ENCODE measurements at places on chromosomes 6 and 20.

DNA sequence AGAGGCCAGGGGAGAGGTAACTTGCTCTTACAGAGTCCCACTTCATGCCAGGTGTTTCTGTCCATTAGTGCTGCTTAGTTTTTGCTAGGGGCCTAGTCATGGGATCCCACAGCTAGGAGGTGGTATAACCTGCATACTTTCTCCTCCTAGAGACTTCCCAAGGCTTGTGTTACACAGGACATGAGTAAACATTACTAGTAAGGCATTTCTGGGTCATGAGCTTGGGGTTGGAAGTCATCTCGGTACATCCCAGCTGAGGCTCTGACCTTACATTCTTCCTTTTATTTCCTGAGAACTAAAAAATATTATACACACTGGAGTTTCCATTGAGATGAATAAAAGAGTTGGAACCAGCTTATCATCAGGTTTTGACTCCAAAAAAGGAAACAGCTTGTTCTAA lies 20.9 kb upstream of the PNPLA1 start:
- peak; percentile 60 for DNase-seq

- no peak for DNase-seq
Observed at GRCh38 chr20:1001116-1001515, 995 bp downstream of the RSPO4 start.

DNA sequence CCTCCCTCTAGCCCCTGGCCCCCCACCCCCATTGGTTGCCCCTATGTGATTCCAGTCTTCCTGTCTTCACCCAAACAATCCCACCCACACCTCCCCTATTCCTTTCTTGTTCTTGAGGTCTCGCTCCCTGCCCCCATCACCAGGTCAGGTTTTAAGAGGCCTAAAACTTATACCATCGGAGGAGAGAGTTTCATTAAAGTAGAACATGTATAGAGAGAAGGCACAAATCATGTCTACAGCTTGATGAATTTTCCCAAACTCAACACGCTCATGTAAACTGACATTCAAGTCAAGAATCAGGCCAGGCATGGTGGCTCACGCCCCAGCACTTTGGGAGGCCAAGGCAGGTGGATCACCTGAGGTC lies 44.5 kb downstream of the TGM2 start:
- no peak for DNase-seq

- peak; percentile 67 for DNase-seq
Observed at GRCh38 chr6:159978291-159979135, 9.6 kb downstream of the IGF2R start.

DNA sequence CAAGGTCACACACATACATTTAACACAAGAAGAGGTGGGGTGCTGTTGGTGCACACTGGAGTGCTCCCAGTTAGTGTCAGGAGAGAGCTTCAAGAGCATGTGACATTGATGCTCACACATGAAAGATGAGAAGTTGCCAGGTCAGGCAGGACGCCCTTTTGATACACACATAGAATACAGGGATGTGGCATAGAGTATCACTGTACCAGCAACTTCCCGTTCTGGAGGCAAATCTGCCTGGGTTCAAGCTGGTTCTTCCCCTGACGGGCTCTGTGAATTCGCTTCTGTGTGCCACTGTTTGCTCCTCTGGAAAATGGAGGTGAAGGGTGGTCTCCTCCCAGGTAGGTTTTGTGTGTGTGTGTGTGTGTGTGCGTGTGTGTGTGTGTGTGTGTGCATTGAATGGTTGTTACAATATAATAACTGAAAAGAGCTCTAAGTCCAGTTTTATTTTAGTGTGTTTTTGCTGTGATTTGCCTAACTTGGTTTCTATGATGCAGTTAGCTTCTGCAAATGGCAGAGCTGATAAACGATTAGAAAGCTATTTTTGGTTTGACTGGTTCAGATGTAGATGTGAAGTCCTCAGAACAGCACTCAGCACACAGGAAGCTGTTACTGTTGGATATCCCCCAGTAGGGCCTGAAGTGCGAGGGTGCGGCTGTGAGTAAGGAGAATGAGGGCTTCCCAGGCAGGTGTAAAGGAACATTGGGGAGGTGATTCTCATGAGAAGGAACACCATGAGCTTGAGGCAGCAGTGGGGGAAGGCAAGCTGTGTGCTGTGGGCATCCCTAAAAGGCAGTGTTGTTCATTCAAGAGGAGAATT lies 53.4 kb downstream of the HIVEP1 start:
- DNase-seq = peak; percentile 8

- DNase-seq = no peak
Observed at GRCh38 chr20:25273046-25273445, 25.2 kb downstream of the PYGB start.

DNA sequence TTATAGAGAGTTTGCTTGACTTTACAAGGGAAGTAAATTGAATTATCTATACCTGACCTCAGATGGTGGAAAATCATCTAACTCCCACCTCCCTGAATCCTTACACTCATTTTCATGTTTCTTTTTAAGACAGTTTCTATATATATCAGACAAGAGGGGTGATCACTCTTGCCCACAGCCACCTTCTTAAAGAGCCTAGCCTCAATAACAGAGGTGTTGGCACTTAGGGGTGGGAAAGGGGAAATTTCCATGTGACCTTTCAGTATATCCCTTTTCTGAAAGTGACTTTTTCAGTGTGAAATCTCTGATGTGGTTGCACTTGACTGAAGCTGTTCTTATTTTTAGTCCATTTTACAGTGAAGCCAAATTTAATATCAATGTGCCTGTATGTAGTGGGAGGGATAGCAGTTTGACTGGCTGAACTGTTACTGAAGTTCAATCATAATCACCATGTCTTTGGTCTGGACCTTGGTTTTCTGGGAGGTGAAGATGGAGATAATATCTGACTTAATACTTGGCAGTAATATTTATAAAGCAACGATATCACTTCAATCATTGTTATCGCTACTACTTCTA lies 141.3 kb downstream of the MAP3K7 start:
- no peak for DNase-seq

DNA sequence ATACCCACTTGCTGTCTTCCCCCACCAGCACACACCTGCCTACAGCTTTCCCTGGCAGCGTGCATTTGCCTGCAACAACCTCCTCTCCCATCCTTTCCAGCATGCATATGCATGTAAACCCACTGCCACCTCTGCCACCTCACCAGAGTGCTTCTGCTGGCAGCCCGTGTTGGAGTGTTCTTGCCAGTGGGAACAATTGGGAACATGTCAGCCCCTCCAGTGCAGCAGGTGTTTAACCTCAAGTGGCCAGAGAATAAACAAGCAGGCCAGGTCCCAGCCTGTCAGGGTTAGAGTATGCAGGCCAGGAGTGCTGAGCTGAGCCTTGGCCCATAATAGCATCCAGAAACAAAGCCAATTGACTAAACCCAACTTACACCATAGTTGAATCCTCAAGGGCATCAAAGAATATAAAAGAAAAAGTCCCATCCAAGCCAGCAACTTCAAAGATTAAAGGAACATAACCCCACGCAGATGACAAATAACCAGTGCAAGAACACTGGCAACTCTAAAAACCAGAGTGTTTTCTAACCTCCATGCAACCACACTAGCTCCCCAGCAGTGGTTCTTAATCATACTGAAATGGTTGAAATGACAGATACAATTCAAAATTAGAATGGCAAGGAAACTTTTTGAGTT lies 1212.1 kb upstream of the CITED2 start:
- no peak for DNase-seq

DNA sequence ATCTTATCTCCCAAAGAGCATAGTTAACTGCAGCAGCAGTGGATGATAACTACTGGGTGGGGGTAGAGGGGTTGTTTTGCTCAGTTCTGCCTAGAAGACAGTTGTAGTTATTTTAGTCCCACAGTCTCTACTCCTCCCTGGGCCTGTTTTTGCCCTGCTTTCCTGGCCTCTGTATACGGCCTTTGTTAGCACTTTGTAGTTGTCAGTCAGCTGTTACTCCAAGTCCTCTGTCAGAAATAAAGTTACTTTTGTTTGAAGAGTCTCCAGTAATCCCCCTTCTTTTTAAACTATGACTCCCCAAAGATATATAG lies 113.9 kb downstream of the SLC16A10 start:
- no peak for DNase-seq

DNA sequence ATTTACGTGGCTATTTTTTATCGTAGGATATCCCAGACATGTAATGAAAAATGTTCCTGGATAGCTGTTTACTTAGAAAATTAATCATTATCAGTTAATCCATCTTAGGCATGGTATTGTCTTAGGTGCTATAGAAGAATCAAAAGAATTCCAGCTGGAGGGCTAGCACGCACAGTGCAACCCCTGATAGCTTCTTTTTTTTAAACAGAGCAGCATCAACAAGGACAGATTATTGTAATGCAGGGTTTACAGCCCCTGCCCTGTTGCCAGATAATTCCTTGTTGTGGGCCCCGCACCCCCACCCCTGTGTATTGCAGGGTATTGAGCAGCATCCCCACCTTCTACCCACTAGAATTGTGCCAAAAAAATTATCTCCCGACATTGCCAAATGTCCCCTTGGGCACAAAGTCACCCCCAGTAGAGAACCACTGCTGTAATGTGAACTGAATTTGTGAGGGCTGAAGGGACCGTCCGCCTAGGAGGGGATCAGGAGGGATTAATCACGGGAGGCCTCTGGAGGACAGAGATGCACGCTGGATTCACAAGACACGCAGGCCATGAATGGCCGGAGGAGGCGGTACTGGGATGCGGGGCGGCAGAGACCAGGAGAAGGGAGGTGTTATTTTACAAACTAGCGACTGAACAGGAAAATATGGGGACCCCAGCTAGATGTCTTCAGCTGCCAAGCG lies 174.6 kb downstream of the ZDHHC14 start:
- no peak for DNase-seq

DNA sequence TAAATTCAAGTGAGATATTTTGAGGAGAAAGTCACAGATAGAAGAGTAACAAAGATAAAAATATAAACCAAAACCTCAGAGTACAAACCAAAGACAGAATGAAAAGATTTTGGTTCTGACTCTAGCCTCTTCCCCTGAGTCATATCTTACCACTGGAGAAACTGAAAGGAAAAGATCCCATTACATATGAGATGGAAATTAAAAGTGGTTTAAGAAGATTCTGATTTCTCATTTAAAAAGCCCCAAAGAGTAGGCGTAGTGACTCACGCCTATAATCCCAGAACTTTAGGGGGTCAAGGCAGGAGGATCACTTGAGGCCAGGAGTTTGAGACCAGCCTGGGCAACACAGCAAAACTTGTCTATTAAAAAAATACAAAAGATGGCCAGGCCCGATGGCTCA lies 30.6 kb downstream of the SPINT4 start:
- no peak for DNase-seq

DNA sequence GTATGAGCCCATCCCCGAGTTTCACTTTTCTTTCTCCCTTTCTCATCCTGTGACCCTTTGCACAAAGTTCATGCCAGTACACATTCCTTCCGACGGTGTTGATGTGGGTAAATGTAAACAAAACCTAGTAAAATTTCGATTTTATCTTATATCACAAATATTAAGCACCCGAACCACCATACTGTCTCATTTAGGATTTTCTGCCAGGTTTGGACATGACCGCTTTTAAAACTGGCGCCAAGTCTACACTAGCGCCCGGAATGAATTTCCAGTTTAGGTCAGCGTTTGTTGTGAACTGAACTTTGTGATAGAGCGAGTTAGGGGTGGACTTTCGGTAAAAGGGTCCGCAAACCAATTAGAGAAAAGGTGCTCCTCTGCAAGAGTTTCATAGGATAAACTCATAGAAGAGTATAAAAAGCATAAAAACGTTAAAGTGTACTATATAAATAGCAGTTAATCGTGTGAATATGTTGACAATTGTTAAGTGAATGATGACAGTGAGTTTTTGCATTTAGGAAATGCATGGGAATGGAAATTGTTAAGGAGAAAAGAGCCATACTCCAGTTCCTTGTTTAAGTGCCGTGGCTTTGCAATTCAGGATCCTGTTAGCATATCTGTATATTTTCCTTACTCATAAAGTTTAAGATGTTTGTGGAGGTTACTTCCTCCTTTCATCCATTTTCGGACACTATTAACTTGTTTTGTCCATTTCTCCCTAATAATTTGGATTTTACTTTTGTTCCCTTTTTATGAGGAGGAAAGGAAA lies 937 bp downstream of the AKAP7 start:
- DNase-seq = peak; percentile 27

DNA sequence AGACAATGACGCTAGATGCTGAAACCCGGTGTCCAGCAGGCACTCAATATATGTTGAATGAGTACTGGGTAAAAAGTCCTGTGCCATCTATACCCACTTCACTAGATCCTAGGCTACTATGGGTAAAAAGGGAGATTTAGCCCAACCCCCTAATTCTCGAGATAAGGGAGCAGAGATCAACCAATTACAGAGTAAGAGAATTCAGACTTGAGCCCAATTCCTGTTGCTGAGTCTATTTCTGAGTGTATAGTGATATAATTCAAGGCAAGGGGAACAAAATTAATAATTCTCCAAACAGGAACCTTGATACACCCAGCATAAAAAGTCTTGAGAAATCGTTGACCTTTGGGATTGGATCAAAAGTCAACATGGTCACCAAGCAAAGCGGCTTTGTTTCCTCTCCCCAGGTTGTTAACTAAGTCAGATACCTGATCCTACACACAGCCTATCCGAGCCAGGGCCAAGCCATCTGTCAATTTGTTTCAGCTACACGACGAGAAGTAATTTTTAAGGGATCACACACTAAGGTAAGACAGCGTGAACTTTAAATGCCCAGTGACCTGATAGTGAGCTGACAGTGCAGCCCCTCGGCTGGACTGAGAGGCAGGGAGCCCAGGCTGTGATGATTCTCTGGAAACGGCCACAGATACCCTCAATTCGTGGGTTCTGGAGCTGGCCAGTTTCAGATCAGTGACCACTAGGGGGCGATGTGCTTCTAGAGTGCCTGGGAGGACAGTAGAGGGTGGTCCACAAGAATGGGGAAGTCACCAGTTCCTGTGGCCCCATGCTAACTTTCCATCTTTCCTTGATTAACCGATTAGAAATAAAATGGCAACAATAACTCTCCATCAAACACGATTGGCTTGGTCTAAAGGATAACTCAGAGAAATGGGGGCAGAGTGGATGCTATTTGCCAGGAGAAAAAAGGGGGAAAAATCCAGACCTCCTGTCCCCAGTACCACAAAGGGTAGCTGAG lies 46.2 kb downstream of the SLC22A23 start:
- peak; percentile 65 for DNase-seq
